ENCODE measurements at places on chromosomes 12 and 14.

- no peak for DNase-seq
Measured at GRCh38 chr12:750366-751191, 1.8 kb upstream of the WNK1 start.

DNA sequence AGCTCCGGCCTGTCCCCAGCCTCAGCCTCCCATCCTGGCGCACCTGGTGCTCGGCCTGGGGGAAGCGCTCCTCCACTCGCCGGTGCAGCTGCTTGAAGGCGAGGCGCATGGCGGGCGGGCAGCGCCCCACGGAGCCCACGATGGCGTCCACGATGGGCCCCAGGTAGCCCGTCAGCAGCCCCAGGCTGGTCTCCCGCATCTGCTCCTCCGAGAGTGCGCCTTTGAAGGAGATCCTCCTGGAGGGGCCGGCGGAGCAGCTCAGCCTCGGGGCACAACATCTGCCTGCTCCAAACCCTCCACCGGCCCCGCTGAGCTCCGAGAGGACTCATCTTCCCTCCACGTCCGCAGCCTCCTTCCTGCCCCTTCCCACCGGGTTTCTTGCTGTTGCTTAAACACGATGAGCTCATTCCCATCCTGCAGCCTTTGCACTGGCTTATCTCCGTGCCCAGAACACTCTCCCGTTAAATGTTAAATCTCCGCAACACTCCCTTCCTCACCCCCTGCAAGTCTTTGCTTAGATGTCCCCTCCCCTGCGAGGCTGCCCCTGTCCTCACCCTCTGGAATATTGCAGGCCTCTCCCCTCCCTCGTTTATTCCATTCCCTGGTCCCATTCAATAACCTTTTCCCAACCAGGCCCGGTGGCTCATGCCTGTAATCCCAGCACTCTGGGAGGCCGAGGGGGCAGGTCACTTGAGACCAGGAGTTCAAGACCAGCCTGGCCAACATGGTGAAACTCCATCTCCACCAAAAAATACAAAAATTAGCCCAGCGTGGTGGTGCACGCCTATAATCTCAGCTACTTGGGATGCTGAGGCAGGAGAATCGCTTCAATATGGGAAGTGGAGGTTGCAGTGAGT is 23.3 kb downstream of the RASAL1 start:
- DNase-seq, result no peak

- no peak for DNase-seq
Measured at GRCh38 chr12:2354151-2354991, 301.6 kb downstream of the CACNA1C start.

- no peak for DNase-seq
Measured at GRCh38 chr12:75971253-75971652, 60.3 kb downstream of the PHLDA1 start.

DNA sequence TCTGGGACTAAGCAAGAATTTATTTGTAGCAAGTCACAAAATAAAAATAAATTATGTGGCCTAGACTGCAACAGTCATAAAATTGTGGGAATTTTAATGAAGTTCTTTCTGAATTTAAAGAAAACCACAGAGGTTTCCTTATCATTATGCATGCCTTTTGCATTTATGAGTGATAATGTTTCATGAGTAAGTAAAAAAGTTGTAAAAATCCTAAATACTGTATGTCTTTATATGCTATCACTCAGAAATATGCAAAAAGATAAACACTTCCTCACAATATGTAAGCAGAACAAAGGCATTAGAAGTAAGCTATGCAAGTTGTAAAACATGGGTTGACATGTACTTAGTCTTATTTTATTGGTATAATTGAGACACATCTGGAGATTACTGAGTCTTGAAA is 239.4 kb upstream of the PDE3A start:
- DNase-seq, result no peak

GRCh38 chr12:57051011-57051410 is 1.1 kb upstream of the MYO1A start:
- DNase-seq, result no peak

GRCh38 chr12:54368025-54368708 is 3.9 kb upstream of the GPR84 start:
- no peak for DNase-seq

- no peak for DNase-seq
Measured at GRCh38 chr12:128178565-128178964, 88.4 kb upstream of the TMEM132C start.

DNA sequence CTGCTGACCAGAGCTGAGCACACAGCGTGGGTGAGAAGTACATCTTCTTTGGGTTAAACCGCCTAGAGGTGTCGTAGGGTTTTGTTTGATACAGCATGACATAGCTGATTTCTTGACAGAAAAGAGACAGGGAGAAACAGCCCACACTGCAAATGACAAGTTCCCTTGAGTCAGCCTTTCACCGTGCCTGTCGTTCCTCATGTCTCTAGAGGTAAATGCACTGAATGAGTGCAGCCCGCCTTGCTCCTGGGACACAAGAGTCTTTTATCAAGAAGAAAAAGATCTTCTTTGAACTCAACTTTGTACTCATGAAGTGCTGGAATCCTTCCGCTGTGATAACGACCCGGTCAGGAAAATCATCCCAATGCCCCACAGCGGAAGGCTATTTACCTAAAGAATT is 77.6 kb downstream of the TMEM132D start:
- DNase-seq, result no peak

- no peak for DNase-seq
Measured at GRCh38 chr12:65955452-65955851, 131.2 kb downstream of the HMGA2 start.
